ENCODE measurements at places on chromosomes 1 and 21.

- DNase-seq: no peak
Observed at GRCh38 chr1:230243583-230244353, 176.7 kb downstream of the GALNT2 start.

- no peak for DNase-seq
Observed at GRCh38 chr1:181181792-181182585, 93.5 kb downstream of the IER5 start.

DNA sequence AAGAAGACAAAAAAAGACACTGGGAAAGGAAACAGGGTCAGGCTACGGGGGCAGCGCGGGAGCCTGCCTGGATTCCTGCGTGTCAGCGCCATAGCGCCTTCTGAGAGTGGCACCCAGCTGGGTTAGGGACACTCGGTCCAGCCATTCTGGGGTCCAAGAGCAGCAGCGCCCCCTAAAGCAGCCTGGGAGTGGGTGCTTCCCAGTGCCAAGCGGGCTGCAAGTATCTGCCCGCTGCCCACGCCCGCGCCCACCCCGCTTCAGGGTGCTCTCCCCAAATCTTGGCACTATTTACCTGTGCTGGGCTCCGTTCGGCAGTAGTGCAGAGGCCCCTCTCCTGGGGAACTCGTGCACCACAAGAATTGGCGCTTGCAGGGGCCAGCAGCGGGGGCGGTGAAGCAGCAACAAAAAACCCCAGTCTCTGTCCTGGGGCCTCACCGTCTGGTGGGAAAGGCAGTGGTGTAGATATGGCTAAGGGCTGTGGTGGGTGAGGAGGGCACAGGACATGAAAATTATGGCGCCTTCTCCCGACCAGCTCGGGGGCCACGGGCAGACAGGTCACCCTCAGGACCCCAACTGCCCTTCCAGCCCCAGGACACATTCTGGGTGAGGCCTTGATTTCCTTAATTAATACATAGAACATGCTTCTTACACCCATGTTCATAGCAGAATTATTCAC lies 24.1 kb upstream of the LBR start:
- no peak for DNase-seq

DNA sequence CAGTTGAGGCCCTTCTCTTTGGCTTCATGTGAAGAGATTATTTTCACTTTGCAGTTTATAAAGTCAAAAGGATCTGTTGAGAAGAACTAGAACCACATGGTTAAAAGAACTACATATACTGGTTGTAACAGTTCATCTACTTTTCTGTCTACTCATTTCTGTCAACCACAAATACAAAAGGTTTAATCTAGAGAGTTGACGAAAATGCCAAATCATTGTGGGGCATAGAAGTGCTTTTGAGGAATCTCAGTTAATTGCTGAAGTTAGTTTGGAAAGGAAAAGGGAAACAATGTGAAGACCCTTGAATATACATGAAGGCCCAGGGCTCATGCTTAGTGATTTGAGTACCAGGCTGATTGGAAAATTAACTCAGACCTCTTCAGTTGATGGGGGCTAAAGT lies 415.7 kb upstream of the ZP4 start:
- DNase-seq: no peak

GRCh38 chr1:186275822-186276221 lies 99.2 kb downstream of the TPR start:
- no peak for DNase-seq

- no peak for DNase-seq
Observed at GRCh38 chr1:49971088-49971487, 52.7 kb downstream of the AGBL4 start.

DNA sequence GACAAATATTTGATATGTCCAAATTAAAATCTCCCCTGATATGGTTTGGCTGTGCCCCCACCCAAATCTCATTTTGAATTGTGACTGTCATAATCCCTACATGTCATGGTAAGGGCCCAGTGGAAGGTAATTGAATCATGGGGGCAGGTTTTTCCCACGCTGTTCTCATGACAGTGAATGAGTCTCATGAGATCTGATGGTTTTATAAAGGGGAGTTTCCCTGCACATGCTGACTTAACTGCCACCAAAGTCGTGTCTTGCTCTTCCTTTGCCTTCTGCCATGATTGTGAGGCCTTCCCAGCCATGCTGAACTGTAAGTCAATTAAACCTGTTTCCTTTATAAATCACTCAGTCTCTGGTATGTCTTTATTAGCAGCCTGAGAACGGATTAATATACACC lies 207.0 kb downstream of the BARHL2 start:
- no peak for DNase-seq

- no peak for DNase-seq
Observed at GRCh38 chr1:10664251-10664650, 132.2 kb downstream of the CASZ1 start.

- DNase-seq: no peak
Observed at GRCh38 chr1:112320058-112320457, 76.0 kb upstream of the CTTNBP2NL start.

DNA sequence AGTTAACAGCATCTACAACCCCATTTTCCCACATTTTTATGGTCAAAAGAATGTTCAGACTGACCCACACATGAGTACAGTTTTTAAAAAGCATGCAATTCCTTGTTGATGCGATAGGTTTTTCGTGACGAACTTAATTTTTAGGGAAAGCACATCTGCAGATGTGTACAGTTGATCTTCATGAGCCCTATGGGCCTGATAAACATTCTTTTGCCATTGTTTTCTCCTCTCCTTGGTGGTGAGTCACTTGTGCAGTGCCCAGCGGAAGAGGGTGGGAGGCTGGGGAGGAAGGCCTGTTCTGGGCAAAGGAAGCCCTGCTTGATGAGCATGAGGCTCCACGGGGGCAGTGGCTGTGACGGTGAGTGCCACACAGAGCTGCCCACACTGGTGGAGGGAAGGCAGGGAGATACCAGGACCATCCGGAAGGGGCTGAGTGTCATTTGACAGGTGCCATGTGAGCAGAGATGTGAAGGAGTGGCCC lies 5.3 kb downstream of the ARF1 start:
- DNase-seq: no peak

DNA sequence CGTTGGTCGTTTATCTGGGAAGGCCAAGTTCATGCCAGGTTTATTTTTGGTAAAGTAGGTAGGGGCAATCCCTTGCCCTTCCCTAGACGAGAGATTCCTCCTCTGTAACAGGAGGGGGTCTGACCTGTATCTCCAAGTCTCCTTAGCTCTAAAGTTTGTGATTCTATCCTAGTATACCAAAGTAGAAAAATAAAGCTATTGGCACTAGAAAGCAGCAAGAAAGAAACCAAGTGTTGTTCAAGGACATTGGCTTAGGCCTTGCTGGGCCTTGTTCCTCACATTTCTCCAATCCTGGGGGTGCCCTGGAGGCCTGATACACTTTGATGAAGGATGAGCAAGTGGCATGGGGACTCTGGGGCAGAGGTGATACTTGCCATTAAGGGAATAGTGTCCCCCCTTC lies 814 bp downstream of the MTARC2 start:
- DNase-seq: no peak

- DNase-seq: no peak
Observed at GRCh38 chr1:224525411-224526040, 90.6 kb upstream of the CNIH3 start.

DNA sequence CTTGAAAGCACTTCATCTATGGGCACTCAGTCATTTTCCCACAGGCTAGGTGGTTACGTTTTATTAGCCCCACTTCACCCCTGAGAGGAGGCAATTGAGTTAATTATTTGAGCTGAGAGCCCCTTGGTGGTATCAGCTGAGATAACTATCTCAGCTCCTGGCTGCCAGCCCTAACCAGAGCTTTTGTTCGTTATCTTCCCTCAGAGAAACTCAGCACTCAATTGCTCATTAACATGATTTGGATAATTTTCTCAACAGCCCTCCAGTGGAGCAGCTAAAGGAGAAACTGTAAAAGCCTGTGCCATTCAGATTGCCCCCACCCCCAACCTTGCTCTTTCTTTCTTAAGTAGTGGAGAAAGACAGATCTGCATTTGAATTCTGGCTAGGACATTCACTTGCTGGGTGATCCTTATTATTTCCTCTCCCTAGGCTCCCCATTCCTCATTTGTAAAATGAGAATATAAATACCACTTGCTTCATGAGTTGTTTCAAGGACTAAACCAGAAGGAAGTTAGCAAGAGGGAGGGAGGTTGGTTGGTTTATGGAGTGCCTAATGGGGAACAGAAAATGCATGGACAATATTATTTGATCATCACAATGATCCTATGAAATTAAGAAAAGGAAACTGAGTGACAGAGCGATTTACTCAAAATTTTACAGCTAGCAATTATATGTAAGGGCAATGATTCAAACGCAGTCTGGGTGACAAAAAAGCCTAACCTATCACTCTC lies 218.7 kb upstream of the FGGY start:
- no peak for DNase-seq

DNA sequence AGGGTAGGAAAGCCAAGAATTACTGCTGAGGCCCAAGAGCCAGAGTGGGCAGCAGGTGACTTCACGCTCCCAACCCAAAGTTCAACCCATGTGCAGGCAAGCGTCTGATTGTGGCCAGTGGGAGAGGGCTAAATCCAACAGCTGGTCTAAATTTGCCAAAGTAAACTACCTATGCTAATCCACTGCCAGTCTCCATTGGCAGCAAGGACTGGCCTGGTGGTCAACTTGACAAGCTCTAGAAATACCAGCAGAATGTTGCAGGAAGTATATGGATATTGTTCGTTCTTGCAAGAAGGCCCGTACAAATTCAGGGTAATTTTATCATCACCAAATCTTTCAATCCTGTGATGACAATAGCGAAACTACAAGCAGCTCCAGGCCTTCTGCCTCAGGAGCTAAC lies 1.5 kb downstream of the TMEM63A start:
- DNase-seq: no peak

- DNase-seq: no peak
Observed at GRCh38 chr1:34529935-34530859, 224.7 kb upstream of the GJB5 start.

- DNase-seq: no peak
Observed at GRCh38 chr1:15803380-15803779, 4.1 kb downstream of the UQCRHL start.

DNA sequence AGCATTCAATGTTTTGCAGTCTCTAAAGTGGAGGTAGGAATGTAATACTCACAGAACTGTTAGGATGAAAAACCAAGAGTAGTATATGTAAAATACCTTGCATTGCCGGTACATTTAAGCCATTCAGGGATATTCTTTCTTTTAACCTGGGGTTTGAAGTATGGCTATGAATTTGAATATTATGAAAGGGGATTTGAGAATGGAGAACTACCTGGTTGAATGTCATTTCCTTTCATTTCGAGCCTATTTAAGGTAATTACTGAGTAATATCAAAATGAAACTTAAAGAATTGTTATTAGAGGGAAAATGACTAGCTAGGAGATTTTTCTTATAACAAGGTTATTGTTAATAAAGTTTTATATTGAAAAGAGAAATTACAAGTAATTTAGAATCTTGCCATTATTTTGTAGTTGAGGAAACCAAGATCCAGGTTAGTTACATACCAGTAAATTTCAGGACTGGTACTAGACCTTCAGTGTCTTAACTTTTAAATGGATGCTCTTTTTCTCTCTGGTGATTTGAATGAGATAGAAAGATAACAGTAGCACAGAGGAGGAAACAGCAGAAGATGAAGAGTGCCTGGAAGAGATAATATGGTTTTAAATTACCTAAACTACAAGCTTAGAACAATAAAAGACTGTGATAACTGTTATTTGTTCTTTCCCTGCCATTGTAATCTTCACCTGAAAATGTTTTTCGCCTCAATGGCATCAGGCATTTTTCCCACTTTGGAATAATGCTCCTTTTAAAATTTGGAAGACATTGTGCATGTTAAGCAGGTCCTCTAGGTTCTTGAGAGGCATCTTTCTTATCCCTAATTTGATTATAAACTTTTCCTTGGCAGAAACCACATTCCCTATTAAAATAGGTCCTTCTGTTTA lies 103.2 kb downstream of the PKN2 start:
- no peak for DNase-seq

DNA sequence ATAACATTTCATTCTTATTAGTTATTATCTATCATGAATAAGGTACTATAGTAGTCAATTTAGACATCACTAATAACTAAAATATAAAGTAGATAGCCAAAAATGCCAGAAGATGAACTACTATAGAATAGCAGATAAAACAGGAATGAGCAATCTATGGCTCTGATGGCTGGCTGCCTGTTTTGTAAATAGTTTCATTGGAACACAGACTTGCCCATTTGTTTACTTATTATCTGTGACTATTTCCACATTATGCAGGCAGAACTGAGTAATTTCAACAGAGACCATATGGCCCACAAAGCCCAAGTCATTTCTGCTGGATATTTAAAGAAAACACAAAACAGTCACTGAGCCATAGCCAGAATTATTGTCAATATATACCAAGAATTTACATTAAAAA lies 222.1 kb downstream of the COL24A1 start:
- no peak for DNase-seq

- DNase-seq: no peak
Observed at GRCh38 chr21:31194510-31195293, 149.4 kb downstream of the TIAM1 start.

- DNase-seq: no peak
Observed at GRCh38 chr1:151579436-151580225, 32.2 kb upstream of the SNX27 start.

DNA sequence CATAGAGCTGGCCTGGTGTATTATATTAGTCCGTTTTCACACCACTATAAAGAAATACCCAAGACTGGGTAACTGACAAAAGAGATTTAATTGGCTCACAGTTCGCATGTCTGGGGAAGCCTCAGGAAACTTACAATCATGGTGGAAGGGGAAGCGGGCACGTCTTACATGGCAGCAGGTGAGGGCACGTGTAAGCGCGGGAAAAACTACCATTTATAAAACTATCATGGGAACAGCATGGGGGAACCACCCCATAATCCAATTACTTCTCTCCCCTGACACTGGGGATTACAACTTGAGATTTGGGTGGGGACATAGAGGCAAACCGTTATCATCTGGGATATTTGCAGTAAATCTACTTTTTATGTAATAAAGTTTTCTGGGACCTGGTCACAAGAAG lies 6.8 kb downstream of the IER5 start:
- no peak for DNase-seq

DNA sequence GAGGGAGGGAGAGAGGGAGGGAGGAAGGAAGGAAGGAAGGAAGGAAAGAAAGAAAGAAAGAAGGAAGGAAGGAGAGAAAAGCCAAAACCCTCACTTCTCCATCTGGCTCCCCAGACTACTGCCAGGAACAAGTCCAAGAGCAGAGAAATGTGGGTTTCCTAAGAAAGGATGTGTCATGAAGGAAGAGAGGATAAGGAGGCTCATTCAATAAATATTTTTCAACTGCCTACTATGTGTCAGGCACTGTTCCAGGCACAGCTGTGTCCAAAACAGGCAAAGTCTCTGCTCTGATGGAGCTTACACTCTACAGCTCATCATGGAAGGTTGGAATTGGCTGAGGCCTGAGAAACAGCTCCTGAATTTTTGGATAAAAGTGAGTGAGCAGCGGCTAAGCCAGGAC lies 42.6 kb upstream of the ATP2B4 start:
- DNase-seq: no peak

DNA sequence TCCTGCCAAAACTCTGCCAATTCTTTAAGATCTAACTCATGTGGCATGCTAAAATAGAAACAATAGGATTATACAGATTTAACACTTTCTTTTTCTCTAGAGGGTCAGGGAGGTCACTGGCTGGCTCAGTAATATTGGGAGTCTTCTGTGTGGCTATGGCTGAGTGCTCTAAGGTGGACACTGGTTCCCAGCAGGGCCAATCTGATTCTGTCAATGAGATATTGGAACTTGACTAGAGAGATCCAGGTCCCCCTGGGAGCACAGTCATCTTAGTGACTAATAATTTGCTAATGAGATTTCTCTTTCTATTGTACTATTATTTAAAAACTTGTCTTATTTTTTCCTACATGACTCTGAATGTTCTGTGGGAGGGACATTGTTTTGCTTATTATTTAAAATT lies 69.1 kb upstream of the ZP4 start:
- DNase-seq: no peak

GRCh38 chr1:221809091-221810029 lies 67.5 kb upstream of the DUSP10 start:
- no peak for DNase-seq

Data from activated CD8-positive, alpha-beta memory T cell treated with anti-CD3 and anti-CD28 coated beads for 1 hour (primary cell).